Activated naive CD4-positive, alpha-beta T cell (primary cell): ENCODE measurements at places on chromosomes 12 and 14.

GRCh38 chr12:123269896-123270213 is 1.8 kb downstream of the CDK2AP1 start:
- no peak for DNase-seq

DNA sequence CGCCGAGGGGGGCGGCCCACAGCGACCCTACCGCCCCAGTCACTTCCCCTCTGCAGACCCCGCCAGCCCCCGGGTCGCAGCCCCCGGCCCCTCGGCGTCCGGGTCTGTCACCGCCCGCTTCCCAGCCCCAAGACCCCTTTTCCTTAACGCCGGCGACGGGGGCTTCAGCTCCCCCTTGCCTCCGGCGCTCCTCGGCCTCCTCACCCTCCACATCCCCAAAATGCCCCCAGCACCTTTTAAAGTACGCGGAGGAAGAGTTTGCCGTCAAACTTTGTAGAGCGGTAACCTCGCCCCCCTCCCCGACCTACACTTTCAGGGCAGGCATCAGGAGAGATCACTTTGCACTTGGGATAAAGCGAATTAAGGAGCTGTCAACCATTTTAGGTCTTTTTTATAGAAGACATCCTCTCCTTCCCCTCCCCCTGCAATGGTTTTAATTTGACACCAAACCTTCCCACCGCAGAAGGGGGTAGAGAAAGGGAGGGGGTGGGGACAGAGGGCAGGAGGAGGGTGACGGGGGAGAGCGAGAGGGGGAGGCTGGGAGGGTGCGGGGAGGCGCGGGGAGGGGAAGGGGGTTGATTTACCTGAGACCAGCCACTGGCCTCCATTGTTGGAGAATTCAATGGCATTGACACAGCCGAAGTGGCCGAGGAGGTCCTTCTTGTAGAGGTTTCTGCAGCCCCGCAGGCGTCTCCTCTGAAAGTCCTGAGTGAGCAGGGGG is 578 bp downstream of the DCAF5 start:
- no peak for DNase-seq

DNA sequence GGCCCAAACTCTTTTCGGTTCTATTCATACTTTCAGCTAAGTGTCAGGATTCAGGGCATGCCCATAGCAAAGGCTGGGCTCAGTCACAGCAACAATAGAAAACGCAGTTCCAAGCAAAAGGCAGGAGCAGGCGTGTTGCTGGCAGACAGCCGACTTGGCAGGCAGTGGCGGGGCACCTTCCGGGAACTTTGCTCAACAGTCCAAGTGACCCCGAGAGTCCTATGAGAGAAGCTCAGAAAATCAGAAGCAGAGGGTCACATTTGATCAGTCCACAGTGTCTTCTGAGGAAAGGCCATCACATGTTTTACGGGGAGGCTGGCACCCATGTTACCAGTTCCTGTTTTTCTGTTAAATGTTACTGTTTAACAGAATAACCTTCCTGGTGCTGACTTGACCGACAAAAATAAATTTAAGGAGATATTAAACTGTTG is 115.0 kb downstream of the DACT1 start:
- no peak for DNase-seq

DNA sequence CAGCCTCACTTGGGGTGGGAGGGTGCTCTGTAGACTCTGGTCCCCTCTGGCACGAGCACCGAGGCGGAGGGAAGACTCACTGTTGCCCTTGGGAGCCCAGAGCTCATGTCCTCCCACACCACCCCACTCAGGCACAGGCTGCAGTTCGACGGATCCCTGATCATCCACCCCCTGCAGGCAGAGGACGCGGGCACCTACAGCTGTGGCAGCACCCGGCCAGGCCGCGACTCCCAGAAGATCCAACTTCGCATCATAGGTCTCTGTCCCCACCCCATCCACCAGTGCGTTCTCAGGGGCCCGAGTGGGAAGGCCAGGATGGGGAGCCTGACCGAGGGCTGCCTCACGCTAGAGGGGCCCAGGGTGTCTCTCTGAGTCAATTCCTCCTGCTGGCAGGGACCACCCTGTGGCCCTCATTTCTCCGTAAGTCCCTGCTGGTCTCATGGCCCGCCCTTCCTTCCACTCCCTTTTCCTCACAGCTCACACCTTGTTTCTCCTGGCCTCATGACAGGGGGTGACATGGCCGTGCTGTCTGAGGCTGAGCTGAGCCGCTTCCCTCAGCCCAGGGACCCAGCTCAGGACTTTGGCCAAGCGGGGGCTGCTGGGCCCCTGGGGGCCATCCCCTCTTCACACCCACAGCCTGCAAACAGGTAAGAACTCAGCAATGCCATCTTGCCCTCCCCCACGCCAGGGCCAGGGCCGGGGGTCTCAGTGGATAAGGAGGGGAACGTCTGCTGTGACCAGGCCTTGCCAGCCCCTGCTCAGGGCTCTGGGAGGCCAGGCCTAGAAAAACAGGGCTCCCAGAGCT is 27.0 kb downstream of the PAPLN start:
- no peak for DNase-seq

DNA sequence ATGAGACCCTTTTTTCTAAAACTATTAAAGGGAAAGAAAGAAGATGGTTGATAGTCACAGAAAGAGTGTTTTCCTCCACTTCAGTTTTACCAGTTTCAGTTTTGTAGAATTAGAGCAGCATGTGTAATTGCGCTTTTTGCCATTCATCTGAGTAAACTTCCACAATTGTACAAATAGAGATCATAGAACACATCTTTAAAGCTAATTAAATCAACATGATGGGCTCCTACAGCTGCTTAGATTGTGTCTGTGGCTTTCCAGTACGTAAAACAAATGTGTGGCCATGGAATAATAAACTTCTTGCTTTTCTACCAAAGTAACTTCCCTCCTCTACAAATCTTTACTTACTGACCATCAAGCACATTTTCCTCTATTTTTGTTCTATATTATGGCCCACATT is 84.2 kb upstream of the LRIG3 start:
- no peak for DNase-seq

DNA sequence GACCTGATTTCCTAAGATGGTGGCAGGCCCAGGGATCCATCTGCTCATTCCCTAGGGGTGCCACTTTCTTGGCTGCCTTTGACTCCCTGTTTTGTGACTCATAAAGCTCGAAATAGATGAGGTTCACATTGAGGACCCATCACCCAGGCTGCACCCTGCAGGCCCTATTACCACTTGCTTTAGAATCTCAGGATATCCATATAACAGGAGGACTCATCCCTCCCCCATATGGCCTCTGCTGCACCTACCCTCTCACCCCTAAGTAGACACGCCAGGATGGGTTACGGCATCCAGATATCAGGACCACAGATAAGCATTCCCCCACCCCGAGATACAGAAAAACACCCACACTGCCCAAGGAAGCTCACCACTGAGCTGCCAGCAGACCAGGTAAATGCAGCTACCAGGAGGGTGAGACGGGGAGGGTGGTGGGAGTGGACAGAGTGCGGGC is 155.7 kb downstream of the DPF3 start:
- DNase-seq = no peak

DNA sequence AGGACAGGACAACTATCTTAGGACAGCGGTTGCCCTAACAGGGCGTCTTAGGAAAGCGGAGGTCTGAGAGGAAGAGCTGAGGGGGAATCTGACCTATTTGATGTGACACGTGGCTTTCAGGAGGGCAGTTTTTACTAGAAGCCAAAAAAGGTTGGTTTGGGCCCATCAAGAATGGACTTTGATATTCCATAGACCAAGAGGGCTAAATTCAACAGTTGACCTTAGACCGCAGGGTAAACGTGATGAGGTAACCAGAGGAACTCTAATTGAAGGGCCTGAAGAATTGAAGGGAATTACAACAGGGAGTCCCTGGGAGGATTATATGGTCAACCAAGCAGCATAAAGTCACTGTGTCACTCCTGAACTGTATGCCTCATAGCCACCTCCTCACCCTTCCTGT is 11.5 kb downstream of the C1S start:
- DNase-seq = no peak

- no peak for DNase-seq
Measured at GRCh38 chr14:87690076-87690613, 302.8 kb downstream of the GALC start.

DNA sequence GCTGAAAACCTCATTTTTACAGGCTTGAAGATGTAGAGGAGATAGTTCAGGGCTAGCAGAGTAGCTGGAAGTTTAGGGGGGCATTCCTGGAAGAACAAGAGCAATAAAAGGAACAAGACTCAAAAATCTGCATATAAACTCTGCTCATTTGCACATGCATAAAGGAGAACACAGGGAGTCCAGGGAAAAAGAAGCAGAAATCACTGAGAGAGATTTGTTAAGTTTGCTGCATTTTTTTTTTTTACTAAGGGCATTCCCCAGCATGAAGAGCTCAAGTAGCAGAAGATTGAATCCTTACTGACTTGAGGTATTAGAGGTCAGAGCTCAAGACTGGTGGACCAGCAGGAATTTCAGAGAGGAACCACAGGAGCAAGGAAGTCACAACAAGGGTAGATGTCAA is 28.2 kb upstream of the BCL11B start:
- DNase-seq = no peak

- no peak for DNase-seq
Measured at GRCh38 chr12:79662046-79662811, 28.5 kb downstream of the PAWR start.

GRCh38 chr12:73632661-73633060 is 905.0 kb upstream of the ATXN7L3B start:
- no peak for DNase-seq

DNA sequence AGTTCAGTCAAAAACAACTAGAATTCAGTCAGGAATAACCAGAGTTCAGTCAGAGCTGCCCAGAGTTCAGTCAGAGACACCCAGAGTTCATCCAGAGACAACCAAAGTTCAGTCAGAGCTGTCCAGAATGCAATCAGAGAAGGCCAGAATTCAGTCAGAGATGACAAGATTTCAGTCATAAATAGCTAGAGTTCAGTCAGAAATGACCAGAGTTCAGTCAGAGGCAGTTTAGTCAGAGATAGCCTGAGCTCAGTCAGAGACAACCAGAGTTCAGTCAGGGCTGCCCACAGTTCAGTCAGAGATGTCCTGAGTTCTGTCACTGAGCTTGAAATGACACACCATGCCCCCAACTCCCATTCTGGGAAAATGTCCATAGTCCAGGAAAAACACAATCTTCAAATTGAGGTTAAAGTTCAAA is 1102.8 kb downstream of the BCL11B start:
- no peak for DNase-seq

GRCh38 chr14:52399921-52400595 is 85.9 kb downstream of the PTGER2 start:
- no peak for DNase-seq

DNA sequence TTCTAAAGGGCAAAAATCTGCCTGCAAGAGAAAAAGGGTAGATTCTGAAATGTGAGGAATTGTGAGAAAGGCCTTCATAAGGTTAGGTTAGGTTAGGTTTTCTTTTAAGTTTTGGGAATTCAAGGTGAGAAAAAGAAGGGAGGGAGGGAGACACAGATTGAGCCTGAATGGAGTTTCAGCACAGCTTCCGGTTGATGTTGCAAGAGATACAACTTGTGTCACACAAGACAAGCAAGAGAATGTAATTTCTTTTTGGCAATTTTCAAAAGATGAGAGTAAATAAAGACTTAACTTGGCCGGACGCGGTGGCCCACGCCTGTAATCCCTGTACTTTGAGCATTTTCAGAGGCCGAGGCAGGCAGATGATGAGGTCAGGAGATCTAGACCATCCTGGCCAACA is 63.8 kb downstream of the CPSF2 start:
- no peak for DNase-seq

GRCh38 chr12:95318071-95318545 is 100.5 kb downstream of the VEZT start:
- DNase-seq = no peak

- DNase-seq = no peak
Measured at GRCh38 chr12:20646239-20646827, 48.8 kb upstream of the SLCO1C1 start.

DNA sequence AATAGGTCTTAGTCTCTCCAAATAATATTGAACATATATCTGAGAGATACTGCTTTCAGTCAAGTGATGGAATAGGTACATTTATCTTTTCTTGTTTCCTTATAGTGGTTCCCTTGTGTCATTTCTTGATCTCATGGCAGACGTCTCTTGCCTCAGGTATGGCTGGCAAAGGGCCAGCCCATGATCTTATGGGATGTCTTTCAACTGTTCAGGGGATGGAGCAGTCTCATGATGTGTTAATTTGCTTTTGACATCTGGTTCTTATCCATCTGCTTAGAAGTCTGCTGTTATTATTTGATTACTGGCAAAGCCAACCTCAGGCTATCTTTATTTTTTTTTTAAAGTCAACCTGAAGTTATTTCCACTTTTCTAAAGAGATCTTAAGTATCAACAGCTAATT is 262.9 kb downstream of the TMEM117 start:
- DNase-seq = no peak

DNA sequence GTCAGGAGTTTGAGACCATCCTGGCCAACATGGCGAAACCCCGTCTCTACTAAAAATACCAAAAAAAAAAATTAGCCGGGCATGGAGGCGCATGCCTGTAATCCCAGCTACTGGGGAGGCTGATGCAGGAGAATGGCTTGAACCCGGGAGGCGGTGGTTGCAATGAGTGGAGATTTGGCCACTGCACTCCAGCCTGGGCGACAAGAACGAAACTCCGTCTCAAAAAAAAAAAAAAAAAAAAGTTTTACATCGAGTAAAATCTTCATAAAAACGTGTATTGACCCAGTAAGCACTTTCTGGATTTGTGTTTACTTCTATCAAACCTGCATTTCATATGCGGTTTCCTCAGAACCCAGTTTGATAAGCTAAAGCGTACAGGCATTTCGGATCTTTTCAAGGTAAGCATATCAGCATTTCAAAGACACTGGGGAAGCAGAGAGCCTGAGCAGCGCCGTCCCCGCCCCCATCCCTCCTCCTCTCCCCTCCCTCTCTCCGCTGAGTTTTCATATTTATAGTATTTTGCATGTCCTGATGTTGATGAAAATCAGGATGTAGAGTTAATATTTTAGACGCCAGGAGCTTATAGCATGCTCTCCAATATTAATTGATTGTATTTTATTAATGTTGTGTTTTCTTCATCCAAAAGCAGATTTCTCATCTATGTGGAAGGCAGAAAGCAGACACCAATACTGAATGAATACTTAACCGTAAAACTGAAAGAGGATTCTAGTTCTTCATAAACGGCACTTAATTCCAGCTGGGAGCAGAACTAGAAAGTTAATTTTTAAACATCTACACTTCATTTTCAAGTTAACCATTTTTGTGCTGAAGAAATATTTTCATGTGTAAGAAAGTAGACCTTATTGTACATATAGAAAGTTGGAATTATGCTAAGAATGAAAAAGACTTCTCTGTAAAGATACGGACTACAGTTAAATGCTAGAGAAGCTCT is 9.2 kb upstream of the HIP1R start:
- no peak for DNase-seq

DNA sequence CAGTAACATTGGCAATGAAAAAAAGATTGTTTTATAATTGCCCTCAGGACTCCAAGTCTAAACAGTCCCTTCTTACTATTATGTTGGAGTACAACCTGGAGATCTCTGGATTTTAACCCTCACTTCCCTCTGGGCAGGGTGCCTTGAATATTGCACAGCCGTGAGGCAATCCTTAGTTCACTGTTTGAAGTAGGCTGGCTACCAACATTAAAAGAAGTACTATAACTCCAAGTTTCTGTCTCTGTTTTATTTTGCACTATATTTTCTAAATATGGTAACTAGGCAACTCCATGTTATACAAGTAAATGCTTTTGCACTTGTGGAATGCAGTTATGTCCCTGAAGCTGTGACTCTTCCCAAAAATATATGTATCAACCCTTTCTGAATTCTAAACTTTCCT is 490.7 kb downstream of the EGLN3 start:
- no peak for DNase-seq
